ENCODE measurements at places on chromosomes 5 and 9.

DNA sequence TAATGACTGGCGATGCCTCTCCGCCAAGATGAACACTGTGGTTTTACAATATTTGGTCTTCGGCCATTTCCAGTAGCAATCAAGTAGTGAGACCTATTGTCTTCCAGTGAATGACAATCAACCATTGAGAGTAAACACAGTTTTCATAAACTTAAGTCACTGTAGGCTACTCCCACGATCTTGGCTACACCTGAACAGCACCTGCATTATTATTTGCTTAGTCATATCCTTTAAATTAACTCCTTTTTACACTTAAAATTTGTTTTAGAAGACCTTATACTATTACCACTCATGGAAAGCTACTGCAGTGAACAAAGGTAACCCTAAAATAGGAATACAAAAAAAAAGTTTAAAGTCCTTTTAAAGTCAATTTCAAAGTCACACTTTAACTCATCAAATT lies 58.2 kb downstream of the ZNF354C start:
- no peak for DNase-seq

DNA sequence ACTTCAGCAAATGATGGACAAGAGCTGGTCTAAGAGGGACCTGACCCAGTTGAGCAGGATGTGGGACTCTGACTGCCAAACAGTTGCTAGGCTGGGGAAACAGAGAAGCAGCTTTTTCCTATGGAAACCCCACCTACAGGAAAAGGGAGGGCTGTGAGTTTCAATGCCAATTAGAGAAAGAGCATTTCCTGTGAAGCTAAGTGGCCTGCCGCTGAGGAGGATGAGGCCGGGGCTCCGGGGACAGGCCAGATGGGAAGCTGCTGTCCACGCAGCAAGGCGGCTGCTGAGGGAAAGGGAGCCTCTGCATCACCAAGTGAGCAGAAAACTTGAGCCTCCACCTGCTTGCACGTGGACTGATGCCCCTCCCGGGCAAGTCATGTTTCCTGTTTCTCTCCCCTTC lies at the start of gene PCDH12:
Gene PCDH12, minus strand, starts transcription at position 90 of the 400 bp plus-strand sequence. CDS start 351 bp downstream, outside the sequence.
- no peak for DNase-seq

GRCh38 chr5:99379187-99379586 lies 450.4 kb upstream of the CHD1 start:
- DNase-seq, result no peak

- no peak for DNase-seq
Observed at GRCh38 chr9:127644146-127644827, 32.2 kb downstream of the STXBP1 start.
